ENCODE measurements at places on chromosomes 1 and 21.

DNA sequence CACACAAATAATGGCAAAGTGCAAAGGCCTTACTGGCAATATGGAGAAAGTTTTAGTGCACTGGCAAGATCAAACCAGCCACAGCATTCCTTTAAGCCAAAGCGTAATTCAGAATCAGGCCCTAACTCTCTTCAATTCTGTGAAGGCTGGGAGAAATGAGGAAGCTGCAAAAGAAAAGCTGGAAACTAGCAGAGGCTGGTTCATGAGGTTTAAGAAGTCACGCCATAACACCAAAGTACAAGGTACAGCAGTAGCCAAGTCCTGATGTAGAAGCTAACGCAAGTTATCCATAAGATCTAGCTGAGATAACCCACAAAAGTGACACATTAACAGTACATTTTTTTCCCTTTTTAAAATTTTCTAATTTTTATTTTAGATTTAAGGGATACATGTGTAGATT, 57.1 kb downstream of the SLC27A3 start:
- DNase-seq: no peak

- DNase-seq: no peak
Observed at GRCh38 chr1:54835970-54836369, 34.8 kb upstream of the TTC22 start.

DNA sequence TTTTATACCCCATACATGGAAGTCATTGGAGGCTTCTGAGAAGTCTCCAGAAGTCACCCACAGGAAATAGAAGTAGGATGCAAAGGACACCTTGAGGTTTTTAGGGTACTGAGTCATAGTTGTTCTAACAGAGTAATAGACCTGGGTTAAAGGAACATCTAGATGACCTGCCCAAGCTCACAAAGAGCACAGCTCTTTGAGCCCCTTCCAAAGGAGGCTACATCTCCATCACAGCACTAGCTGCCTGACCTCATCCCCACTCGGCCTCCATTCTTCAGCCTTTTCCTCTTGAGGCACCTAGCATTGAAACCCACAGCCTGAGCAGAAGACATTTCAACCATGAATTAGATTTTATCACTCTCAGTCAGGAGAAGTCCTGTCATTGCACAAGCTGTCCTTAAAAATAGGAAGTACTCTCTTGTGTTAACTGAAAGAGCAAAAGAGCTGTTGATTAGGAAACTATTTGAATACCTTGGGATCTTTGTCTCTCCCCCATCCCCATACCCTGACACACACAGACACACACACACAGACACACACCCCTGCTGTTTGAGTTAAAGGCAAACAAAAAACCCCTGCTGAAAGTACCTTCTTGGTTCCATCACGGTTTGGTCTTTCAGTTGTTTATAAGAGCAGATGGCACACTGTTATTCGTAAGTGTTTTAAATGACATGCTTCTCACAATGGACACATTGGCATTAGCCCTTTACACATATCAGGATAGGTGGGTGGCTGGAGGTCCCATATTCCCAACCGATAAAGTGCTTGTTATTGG, 22.2 kb downstream of the MKNK1 start:
- DNase-seq: no peak

DNA sequence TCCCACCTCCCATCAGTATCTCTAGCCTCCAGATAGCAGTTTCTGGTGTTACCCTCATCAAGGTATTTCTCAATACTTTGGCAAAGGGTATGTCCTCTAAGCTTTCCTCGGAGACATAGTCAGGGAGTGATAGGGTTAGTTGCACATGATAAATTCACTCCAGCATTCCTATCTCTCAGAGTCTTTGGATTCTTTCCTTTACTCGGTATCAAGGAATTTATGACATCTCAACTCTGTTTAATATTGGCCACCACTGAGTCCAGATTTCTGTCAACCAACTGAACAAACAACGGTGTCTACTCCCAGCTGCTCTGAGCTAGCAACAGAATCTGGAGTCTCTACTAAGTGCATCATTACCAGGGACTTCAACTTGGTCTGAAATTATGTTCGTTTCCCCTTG, 233.4 kb downstream of the TM2D1 start:
- no peak for DNase-seq

GRCh38 chr1:33361532-33362235, 40.8 kb upstream of the A3GALT2 start:
- no peak for DNase-seq

GRCh38 chr1:232585486-232585885, 44.4 kb downstream of the SIPA1L2 start:
- no peak for DNase-seq

DNA sequence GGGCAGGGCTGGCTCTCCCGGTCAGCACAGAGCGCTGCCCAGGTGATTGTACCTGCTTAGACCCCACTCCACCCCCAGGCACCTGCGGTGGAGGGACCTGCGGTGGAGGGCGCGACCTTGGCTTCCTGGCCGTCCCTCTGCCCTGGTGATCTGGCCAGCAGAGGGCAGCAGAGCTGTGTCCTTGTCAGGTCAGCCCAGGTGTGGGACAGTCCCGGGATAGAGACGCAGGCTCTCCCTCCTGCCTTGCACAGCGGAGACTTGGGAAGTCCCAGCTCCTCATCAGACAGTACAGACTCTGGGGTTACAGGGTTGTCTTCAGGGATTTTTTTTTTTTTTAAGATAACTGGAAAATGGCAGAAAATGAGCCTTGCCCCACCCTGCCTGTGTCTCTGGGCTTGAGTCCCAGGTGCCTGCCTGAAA, 10.0 kb downstream of the SLX9 start:
- peak; percentile 79 for DNase-seq

- no peak for DNase-seq
Observed at GRCh38 chr1:99685516-99686180, 39.7 kb downstream of the PALMD start.

- no peak for DNase-seq
Observed at GRCh38 chr1:219931033-219931432, 2.7 kb upstream of the SLC30A10 start.

DNA sequence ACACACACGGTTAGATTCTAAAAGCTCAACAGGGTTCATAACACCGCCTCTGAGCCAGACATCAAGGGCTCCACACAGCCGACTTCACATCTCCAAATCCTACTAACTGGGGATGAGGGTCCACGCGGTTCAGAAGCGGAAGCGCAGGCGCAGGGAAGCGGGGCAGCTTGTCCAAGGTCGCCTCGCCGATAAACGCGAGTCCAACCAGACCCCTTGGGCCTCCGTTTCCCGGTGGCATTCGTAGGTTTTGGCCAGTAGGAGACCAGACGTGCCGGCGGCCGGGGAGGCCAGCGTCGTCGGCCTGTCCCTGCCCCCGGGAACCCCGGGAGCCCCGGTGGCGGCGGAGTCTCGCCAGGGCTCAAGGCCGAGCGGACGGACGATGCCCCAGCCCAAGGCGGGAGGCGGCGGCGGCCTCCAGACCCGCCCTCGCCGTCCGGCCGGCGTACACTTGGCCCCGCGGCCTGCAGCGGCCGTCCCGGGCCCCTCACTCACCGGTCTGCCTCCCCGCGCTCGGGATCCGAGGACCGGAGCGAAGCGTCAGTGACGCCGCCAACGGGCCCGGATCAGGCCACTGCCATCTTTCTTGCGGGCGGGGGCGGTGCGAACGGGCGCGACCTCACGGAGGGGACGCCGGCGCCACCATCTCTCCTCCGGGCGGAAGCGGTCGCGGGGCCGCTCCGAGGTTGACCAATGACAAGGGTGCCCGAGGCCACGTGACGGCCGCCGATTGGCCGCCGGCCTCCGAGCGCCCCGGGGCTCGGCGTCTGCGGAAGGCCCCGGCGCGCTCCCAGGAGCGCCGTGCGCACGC, at the start of gene SDF4:
TSS of gene SDF4 (minus strand) at position 602 of the 808 bp plus-strand sequence. CDS start 3,229 bp downstream, outside the sequence.
- DNase-seq: peak; percentile 96

DNA sequence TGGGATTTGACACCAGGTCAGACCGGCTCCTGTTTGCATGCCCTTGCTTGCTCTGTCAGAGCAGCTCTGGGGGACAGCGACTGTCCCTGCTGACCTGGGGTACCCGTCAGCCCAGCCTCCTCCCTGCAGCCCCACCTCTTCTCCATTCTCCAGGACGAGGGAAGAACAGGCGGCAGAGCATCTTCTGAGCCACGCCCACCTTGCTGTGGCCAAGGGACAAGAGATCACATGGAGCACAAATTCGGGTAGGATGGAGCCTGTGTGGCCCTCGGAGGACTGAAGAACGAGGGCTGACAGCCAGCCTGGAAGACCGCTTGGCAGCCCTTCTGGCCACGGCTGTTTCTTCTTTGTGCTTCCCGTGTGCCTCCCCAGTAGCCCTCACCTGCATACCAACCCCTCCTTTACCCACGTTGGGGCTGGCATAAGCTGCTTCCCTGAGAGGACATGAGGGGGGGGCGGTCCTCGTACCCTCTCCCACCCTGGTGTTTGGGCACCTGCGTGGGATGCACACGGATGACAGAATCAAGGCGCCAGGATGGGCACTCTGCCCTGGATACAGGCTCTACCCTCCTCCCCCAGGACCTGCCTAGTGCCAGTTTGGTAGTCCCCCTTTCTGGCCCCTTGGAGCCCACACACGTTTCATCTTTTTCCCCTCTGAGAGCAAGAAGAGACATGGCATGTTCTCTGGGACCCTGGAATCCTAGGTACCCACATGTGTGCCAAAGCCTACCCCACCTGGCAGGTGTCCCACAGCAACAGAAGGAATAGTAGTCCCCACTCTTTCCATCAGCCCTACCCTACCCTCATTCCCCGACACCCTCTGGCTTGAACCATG, 26.9 kb downstream of the CDK18 start:
- DNase-seq: no peak

DNA sequence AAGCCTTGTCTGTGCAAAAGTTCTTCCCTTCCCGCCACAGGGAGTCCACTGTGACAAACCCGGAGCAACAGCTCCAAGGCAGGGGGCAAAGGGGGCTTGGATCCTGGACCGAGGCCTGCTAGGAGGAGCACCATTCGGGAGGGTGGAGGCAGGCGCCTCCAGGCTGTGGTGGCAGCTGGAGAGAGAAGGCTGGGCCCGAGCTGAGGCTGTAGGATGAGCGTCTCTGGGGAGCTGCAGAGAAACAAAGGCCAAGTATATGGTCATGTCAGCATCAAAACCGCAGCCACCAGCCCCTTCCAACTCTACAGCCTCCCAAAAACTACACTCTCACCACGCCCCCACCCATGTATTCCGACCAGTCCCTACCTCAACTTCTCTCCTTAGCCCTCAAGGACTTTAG, 579 bp downstream of the SH3BP5L start:
- DNase-seq: no peak
